ENCODE measurements at places on chromosomes 7 and 10. TPM values are rescaled to one million over a fixed set of nuclear protein-coding genes. Genes with fewer than 3 reads are reported as not detected.

Gene BMPER
- total RNA-seq = not detected

Gene ZNF488
- not detected for total RNA-seq

Gene RHBDD2
- 19.8 TPM for total RNA-seq

GRCh38 chr7:24494832-24495231, 78.4 kb upstream of the PALS2 start:
- no peak for DNase-seq

- DNase-seq = no peak
Measured at GRCh38 chr10:25024528-25024927, 8.1 kb downstream of the THNSL1 start.

- DNase-seq = no peak
Measured at GRCh38 chr7:36034020-36034419, 119.0 kb upstream of the EEPD1 start.

DNA sequence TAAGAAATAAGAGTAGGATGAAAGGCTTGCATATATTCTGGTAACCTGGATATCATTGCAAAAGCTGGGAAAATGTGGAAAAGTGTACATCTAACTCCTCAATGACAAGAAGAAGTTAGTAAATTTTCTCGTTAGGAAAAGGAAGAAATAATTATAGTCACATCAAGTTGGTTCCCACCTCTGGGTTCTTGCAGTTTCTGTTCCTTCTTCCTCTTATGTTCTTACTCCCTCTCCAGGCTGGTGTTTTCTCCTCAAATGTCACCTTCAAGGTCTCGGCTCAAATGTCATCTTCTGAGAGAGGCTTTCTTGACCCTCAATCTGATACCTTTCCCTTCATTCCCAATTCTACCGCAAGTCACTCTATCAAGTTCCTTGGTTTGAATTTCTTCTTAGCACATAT, 64.4 kb downstream of the ENTPD1 start:
- DNase-seq = no peak

Data from Caki2 (cell line).